ENCODE measurements at places on chromosomes 5 and 9. TPM values are rescaled to one million over a fixed set of nuclear protein-coding genes. Genes with fewer than 3 reads are reported as not detected.
A peak's percentile ranks its signal among the peaks of the same experiment; 100 is the strongest.

DNA sequence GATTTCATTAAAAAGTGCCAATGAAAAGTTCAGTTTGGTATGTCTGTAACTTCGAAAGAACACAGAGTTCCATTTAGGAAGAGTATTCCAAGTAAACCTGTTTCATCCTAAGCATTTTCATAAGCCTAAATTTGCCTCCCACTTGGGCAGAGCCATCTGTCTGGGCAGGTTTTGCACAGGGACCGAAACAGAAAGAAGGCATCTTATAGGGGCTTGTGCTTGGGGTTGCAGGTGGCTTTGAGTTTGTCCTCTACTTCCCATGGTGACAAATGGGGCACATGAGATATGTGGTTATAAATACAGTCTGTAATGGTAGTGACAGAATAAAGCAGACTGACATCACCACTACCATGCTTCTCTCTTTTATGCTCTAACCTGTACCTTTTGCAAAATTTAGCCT is 63.7 kb downstream of the MCTP1 start:
- DNase-seq: no peak

DNA sequence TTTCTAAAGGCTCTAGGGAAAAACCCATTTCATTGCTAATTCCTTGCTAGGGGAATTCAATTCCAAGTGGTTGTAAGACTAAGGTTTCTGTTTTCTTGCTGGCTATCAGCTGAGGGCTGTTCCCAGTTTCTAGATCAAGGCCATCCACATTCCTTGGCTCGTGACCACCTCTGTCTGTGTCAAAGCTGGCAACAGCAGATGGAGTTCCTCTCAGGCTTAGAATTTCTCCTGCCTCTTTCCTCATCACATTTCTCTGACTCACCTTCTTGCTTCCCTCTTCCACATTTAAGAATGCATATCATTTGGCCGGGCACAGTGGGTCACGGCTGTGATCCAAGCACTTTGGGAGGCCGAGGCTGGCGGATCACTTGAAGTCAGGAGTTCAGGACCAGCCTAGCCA is 19.0 kb downstream of the DAB2IP start:
- no peak for DNase-seq

GRCh38 chr5:91143840-91144239 is 239.3 kb downstream of the ARRDC3 start:
- no peak for DNase-seq

DNA sequence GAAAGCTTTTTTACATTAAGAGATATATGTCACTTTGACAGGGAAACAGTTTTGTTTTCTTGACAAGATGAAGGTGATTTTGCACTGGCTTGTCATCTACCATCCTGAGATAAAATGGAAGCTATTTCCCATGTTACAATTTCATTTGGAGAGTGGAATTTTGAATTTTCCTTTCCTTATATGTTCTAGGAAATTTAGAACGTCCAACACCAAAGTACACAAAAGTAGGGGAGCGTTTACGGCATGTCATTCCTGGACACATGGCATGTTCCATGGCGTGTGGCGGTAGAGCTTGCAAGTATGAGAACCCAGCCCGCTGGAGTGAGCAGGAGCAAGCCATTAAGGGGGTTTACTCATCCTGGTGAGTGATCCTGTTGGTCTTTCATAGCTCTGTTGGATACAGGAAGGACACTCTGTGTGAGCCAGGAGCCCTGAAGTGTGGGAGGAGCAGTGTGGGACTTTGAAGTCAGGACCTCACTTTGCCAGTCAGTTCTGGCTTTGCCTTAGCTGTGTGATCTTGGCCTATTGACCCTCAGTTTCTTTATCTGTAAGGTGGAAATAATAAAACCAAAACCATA is 887 bp downstream of the PTPDC1 start:
- DNase-seq: peak; percentile 59

- no peak for DNase-seq
Observed at GRCh38 chr5:58405175-58405574, 54.7 kb downstream of the PLK2 start.

DNA sequence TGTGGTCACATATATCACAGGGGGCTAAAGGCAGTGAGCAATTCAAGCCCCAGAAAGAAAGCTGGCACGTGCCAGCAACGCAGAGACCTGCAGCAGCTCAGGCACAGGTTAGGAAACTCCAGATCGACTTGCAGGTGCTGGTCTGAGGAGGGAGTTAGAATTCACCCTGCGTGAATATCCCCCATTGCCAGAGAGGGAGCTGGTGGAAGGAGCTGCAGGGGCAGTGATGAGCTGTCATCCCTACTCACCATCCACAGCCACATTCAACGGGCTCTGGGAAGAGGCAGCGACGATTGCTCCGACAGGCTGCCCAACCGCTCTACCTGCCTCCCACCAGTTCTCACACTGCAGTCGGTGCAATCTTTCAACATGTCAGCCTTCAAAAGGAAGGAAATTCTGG is 40.8 kb upstream of the CLK4 start:
- no peak for DNase-seq

DNA sequence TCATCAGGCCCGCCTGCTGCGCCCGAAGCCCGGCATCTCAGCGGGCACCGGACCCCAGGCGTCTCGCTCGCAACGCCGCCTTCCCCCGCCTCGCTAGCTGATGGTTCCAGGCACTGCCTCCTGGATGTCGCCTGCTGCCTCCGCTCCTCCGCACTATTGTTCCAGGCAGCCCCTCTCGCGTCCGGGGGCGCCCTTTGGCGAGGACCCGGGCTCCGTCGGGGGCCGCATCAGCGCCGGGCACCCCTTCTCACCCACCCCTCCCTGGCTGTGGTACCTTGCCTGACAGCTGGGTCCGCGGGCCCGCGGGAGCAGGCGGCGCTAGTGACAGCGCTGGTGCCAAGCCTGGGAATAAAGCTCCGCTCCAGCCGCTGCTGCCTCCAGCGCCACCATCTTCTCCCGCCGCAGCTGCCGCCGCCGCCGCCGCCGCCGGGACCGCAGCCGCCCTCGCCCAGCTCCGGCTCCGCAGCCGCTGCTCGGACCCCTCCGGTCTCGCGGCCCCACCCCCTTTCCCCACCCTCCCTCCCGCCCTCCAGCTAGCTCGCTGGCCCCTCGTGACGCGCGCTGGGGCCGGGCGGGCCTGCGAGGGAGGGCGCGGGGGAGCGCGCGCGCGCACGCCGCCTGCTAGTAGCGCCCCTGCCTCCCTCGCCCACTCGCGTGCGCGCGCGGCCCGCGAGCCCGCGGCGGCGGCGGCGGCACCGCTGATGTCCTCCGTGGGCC is at the start of gene APBA1:
APBA1 (minus strand) TSS at position 493 of the 717 bp plus-strand sequence.
- DNase-seq: no peak

GRCh38 chr5:53416144-53416738 is 64.2 kb upstream of the FST start:
- no peak for DNase-seq

- no peak for DNase-seq
Observed at GRCh38 chr9:116377179-116377798, 223.7 kb downstream of the PAPPA start.

DNA sequence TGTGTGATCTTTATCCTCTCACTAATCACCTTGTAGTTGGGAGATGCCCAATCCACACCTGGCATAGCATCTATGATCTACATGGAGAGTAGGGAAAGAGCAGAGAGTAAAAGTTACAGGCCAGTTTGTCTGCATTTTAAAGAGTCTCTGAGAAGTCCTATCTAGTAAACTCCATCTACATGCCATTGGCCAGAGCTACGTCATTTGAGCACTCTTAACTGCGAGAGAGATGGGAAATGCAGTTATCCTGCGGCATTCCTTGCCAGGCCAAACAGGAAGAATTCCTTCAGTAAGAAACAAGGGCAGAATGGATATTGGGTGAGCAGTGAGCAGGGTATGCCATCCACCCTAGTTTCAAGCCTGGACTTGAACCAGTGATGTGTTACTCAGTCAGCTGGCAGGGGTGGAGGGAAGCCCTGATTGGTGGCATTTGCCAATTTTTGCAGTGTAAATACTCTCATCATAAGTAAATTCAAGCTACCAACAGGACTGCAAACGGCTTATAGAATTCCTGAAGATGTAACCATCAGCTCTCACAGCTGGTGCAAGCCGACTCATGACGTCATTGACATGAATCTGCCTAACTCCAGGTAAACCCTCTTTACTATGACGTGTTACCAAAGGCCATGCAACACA is 156.8 kb upstream of the MSX2 start:
- DNase-seq: no peak

FAM200C gene
- 6.4 TPM for total RNA-seq

C9orf153 gene
- not detected for total RNA-seq

FBXL17 gene
- 7.9 TPM for total RNA-seq

PCDHGB7 gene
- total RNA-seq: 0.07 TPM

AK8 gene
- not detected for total RNA-seq
